Caudate nucleus (tissue), 63 donors: ENCODE measurements at places on chromosomes 2 and 18.

DNA sequence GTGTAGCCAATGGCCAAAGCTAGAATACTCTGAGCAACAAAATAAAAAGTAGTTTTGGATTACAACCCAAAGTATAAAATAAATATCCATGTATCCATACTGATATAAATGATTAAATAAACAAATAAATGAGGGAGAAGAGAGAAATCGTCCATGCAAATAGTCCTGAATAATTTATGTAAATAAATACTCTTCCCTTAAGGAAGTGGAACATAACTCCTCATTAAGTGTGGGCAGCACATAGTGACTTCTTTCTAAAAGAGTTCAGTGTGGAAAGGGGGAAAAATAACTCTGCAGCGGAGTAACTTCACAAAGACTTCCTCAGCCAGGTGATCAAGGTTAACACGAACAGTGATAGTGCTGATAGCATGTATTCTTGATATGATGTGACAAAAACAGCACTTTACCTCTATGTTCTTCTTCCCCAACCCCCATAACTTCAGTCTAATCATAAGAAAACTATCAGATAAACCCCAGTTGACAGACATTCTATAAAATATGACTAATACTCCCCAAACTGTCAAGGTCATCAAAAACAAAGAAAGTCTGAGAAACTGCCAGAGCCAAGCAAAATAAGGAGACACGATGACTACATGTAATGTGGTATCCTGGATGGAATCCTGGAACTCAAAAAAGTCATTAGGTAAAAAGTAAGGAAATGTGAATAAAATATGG, 30.7 kb downstream of the METTL8 start:
- DNase-seq = no peak

- DNase-seq = no peak
Measured at GRCh38 chr2:20033322-20033721, 18.1 kb downstream of the LAPTM4A start.

GRCh38 chr2:230435431-230435830, 19.4 kb downstream of the SP100 start:
- no peak for DNase-seq

DNA sequence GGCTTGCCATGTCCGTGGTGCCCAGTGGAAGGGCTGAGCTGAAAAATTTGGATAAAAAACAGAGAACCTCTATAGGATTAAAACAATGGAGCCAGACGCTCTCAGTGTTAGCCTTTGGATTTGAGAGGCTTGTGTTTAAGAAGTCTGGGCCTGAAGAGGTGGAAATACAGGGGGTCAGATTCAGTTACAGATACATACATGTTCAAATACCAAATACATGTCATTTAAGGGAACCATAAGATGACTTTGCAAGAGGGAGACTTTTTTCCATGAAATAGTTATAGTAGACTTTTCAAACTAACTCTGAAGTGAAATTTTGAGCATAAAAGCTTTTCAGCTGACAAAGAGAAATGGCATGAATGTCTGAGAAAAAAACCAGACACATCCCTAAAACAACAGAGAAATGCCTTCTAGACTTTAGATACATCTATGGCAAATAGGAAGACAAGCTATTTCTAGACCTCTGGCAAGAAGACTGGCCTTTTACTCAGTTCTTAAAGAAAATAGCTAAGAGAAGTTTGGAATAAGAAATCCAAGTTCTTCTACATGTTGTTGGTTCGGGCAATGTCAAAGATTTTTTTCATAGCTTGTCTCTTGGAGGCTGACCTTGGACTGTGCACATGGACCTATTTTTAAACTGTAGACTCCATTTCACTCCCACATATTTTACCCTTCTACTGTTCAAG, 112.9 kb downstream of the LTBP1 start:
- no peak for DNase-seq

GRCh38 chr2:63124850-63125249, 74.2 kb downstream of the OTX1 start:
- DNase-seq = no peak

DNA sequence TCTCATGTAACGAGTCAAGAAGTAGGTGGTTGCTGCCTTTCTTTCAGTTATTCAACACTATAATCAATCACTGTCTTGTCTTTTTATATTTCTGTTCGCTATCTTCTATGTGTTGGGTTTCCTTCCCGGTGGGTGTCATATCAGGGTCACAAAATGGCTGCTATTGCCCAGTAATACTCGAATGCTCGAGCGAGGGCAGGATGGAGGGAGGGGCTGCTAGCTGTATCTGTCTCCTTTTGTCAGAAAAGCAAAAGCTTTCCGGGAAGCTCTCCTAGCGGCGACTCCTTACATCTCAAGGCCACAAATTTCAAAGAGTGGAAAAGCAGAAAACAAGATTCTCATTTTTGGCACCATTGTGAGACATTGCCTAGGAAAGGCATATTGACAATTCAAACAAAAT, 16.4 kb upstream of the GALNT3 start:
- no peak for DNase-seq

DNA sequence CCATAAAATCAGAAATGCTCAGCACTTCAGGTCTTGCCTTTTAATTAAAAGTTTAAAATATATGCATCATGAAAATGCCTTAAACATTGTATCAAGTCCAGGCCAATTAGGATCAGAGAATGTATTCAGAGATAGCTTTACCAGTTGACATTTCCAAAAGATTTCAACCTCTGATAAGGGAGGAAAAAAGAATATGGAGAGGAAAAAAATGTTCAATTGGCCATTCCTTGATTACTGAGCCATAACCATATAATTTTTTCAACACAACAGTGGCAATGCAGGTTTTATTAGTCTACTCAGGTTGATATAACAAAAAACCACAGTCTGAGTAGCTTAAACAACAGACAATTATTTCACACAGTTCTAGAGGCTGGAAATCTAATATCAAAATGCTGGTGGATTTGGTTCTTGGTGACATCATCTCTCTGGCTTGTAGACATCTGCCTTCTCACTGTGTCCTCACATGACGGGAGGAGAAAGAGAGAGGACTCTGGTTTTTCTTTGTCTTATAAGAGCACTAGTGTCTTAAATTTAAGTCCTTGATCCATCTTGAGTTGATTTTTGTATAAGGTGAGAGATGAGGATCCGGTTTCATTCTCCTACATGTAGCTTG, 111.9 kb downstream of the IRS1 start:
- DNase-seq = no peak
